Ovary (tissue), 10 donors: ENCODE measurements at places on chromosomes 2 and 18. TPM values are rescaled to one million over a fixed set of nuclear protein-coding genes. Genes with fewer than 3 reads are reported as not detected.

DNA sequence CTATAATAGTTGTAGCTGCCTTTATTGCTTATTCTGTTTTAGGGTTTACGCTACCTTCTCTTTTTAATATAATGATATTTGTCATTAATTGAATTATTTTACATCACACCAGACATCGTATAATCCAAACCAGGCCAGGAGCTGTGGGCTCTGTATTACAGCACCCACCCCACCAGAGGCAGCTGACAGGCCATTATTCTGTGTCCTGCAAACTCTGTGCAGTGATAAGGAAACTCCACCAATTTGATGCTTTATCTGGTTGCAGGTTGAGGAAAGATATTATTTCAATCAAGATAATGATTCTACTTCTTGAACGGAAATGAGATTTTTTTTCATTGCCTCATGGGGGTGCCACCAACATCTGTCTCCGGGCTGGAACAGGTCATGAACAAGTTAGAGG, 227.3 kb downstream of the ZBTB7C start:
- no peak for DNase-seq
- H3K36me3 ChIP-seq: no peaks in the 10 kb centered on the region
- H3K4me1 ChIP-seq: peaks cover 3% of the 10 kb centered on the region
- no peak overlapping the region for H3K4me3 ChIP-seq
- H3K27ac ChIP-seq: no peak overlapping the region

GRCh38 chr2:191389288-191389687, 144.1 kb downstream of the MYO1B start:
- H3K27me3 ChIP-seq: no peaks in the 10 kb centered on the region
- no peak for DNase-seq
- peaks cover 2% of the 10 kb centered on the region for H3K4me1 ChIP-seq
- no peak overlapping the region for H3K27ac ChIP-seq

GRCh38 chr2:74843899-74844298, 10.0 kb downstream of the HK2 start:
- no peaks in the 10 kb centered on the region for H3K36me3 ChIP-seq
- no peak for DNase-seq
- H3K27me3 ChIP-seq: no peaks in the 10 kb centered on the region
- peaks cover 51% of the 10 kb centered on the region for H3K4me1 ChIP-seq
- H3K27ac ChIP-seq: peak overlapping the region; percentile 44

- no peak overlapping the region for H3K4me3 ChIP-seq
- H3K4me1 ChIP-seq: peaks cover 1% of the 10 kb centered on the region
- no peak for DNase-seq
Measured at GRCh38 chr18:70425236-70425635, 136.4 kb downstream of the SOCS6 start.

- H3K36me3 ChIP-seq: no peaks in the 10 kb centered on the region
- no peak overlapping the region for H3K27ac ChIP-seq
- no peak for DNase-seq
- H3K27me3 ChIP-seq: no peaks in the 10 kb centered on the region
Measured at GRCh38 chr2:232674491-232674890, 22.6 kb upstream of the GIGYF2 start.

DNA sequence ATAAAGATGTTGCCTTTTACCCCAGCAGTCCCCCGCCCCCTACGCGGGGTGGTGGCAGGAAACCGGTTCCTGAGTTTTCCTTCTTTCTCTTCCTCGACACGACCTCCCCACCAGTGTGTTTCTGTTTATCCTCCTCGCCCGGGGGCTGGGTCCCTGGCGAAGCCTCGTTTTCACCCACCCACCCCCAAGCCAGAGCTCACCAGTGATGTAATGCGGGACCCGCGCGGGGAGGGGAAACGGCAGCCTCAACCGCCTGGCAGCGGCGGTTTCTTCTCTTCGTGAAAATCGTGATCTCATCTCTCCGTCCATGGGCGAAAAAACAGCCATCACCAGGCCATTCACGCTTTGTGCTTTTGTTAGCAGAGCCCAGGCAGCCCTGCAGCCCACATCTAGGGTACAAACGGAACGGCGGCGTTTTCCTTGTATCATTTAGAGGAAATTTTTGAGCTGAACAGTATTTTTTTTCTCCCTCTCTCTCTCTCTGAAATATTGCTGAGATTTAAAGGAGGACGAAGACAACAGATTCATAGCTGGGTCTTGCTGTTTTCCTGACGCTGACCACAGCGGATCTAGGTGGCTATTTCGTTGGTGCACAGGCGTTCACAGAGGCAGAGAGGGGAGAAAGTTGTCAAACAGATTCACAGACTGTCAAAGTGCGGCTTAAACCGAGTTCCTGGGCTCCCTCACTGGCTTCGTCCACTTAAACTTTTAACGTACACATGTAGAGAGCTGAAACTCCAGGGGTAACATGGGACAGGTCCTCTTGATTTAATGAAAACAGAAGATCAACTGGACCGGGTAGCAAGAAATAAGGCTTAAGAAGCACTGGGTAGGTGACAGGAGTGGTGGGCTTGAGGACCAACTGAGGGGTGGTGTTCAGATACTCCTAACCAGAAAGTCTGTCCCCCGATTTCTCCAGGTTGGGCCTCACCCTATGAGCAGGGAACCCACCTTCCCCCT, 21.9 kb upstream of the PAX3 start:
- no peak for DNase-seq
- no peaks in the 10 kb centered on the region for H3K36me3 ChIP-seq
- peak overlapping the region; percentile 46 for H3K27ac ChIP-seq
- H3K4me1 ChIP-seq: peaks cover 3% of the 10 kb centered on the region

DNA sequence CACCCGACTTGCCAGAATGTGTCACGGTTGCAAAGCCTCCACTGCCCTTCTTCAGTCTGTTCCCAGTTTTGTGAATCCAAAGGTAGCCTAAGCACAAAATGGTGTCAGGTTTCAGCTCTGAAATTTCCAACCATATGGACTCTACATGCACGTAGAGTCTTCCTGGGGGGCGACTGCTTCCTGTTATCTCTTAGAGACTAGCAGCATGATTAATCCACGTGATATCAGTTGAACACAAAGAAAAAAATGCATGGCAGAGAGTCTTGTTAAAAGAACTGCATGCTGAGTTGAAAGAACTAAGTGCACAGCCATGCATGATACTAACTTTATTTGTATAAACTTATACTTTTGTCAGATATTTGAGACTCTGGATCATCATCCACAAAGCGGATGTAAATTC, 404.4 kb downstream of the SOCS6 start:
- no peaks in the 10 kb centered on the region for H3K36me3 ChIP-seq
- no peak overlapping the region for H3K27ac ChIP-seq
- no peak for DNase-seq

DNA sequence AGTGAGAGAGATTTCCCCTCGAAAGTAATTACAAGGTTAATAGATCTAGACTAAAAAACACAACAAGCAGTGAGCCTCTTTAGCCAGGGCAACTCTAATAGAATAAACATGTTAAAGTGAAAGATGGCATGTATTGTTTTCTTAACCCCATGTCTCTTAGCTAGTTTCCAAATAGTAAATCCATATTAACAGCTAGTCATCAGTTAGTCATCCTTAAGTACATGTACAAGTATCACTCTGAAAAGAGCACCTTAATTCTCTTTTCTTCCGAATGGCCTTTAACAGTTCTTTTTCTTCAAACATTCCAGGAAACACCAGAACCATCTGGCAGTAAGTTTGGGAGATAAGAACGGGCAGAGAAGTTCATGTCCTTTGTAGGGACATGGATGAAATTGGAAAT, 1480.0 kb downstream of the LRP1B start:
- H3K36me3 ChIP-seq: no peaks in the 10 kb centered on the region
- H3K4me1 ChIP-seq: no peaks in the 10 kb centered on the region
- H3K27me3 ChIP-seq: no peaks in the 10 kb centered on the region
- H3K4me3 ChIP-seq: no peak overlapping the region
- H3K27ac ChIP-seq: no peak overlapping the region

DNA sequence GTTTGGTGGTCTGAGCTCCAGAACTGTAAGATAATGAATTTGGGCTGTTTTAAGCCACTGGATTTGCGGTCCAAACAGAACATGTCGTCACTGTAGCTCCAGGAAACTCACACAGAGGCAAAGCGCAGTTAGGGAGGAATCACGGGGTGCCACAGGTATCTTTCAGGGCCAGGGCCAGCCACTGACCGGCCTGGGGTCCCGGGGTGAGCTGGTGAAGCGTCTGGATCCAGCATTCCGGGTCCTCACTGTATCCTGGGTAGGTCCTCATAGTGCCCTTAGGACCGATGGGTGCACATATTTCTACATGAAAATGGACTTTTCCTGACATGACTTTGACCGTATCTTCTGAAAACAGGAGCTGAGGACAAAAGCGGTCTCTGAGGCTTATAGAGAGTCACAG, 196.0 kb upstream of the HDAC4 start:
- DNase-seq: no peak
- H3K27me3 ChIP-seq: no peaks in the 10 kb centered on the region
- no peak overlapping the region for H3K4me3 ChIP-seq
- H3K27ac ChIP-seq: no peak overlapping the region
- no peaks in the 10 kb centered on the region for H3K4me1 ChIP-seq

DNA sequence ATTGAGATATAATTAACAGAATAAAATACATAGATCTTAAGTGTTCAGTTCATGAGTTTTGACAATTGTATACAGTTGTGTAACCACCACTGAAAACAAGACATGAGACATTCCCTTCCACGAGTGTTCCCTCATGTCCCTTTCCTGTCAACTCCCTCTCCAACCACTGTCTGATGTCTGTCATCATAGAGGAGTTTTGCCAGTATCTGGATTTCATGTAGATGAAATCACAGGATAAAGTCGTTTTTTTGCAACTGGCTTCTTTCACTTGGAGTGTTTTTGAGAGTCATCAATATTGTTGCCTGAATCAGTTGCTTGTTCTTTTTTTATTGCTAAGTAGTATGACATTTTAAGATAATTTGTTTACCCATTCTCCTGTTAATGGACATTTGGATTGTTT, 52.7 kb downstream of the RBMS1 start:
- no peaks in the 10 kb centered on the region for H3K27me3 ChIP-seq
- no peaks in the 10 kb centered on the region for H3K4me1 ChIP-seq
- no peak overlapping the region for H3K4me3 ChIP-seq
- H3K27ac ChIP-seq: no peak overlapping the region
- DNase-seq: no peak
- H3K36me3 ChIP-seq: no peaks in the 10 kb centered on the region

- no peak overlapping the region for H3K4me3 ChIP-seq
- H3K36me3 ChIP-seq: no peaks in the 10 kb centered on the region
- no peaks in the 10 kb centered on the region for H3K4me1 ChIP-seq
- no peak overlapping the region for H3K27ac ChIP-seq
- H3K27me3 ChIP-seq: no peaks in the 10 kb centered on the region
Measured at GRCh38 chr2:188326669-188327301, 35.1 kb downstream of the GULP1 start.

- H3K27ac ChIP-seq: no peak overlapping the region
- no peaks in the 10 kb centered on the region for H3K27me3 ChIP-seq
- DNase-seq: no peak
- H3K4me3 ChIP-seq: no peak overlapping the region
Measured at GRCh38 chr18:54466248-54467005, 108.7 kb downstream of the C18orf54 start.

GCG gene
- total RNA-seq: not detected

CFAP53 gene
- 0.69 TPM for total RNA-seq

NTSR2 gene
- not detected for total RNA-seq

DYSF gene
- total RNA-seq: 3.4 TPM

LOXHD1 gene
- total RNA-seq: 0.72 TPM

CCDC148 gene
- total RNA-seq: 3.8 TPM
